ENCODE measurements at places on chromosomes 13 and 19.

- DNase-seq, result no peak
Measured at GRCh38 chr13:45333251-45333976, 7.6 kb downstream of the TPT1 start.

DNA sequence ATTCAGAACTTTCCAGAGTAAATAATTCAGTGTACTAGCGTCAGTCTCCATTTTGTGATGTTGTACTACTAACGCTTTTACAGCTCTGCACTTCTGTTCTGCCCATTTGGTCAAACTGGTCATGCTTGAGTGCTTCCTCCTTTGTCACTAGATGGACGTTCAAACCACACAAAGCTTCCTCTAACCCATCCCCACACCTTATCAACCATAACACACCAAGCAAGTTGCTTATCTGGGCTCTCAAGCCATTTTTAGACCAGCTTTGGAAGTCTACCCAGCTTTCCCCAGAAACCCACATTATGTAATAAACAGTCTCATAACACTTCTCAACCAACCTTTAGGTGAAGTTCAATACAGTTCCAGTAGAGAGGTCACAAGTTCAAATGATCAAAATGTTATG lies 2.3 kb upstream of the ZNF347 start:
- DNase-seq, result no peak

GRCh38 chr13:39888865-39889810 lies 233.7 kb downstream of the COG6 start:
- DNase-seq, result no peak

GRCh38 chr13:35190241-35190640 lies 248.2 kb downstream of the NBEA start:
- DNase-seq, result no peak

DNA sequence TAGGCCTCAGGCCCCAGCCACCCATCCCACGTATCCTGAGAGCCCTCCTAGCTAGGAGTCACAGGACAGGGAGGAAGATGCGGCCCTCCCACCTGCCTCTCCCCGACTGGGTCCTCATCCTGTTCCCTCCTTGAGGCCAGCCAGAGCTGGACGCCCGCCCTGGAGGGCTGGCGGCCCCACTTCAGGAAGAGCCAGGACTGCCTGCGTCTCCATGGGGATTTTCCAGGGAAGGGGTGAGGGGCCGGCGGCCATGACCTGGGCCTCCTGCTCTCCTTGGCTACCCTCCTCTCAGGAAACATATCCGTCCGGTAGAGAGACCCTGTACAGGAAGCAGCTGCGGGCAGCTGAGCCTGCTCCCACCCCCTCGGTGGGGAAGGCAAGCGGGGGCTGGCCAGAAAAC lies 11.3 kb upstream of the PRKD2 start:
- DNase-seq, result no peak

DNA sequence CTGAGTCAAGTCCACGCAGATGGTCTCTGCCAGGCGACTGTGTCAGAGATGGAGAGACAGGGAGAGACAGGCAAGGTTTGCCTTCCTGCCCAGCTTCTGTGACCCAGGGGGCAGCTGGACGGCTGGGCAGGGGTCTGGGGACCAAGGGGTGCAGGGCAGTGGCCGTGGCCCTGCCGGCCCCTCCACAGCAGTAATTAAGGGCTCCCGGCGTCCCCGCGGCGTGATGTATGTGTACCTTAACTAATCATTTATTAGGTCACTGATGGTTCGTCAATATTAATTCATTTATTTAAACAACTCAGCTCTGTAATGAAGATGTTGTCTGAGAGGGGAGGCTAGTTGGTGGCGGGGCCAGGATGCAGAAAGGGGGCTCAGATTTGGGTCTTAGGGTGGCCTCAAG lies 28.6 kb upstream of the TCF3 start:
- DNase-seq, result no peak
